ENCODE measurements at places on chromosomes 7 and 10. TPM values are rescaled to one million over a fixed set of nuclear protein-coding genes. Genes with fewer than 3 reads are reported as not detected.

C10orf67 gene
- 0.16 TPM for total RNA-seq

TBRG4 gene
- 48.2 TPM for total RNA-seq

SLC39A12 gene
- not detected for total RNA-seq

ARMC3 gene
- not detected for total RNA-seq

GCK gene
- 21.0 TPM for total RNA-seq

MINDY4 gene
- total RNA-seq, result 5.4 TPM

LHFPL3 gene
- not detected for total RNA-seq

METTL27 gene
- not detected for total RNA-seq

DMBT1 gene
- total RNA-seq, result not detected

RNF32 gene
- 0.79 TPM for total RNA-seq

PIP4K2A gene
- total RNA-seq, result 12.1 TPM

SLC26A3 gene
- not detected for total RNA-seq

CRTAC1 gene
- total RNA-seq, result 5.6 TPM

MEIG1 gene
- not detected for total RNA-seq

PPP1R3C gene
- 58.0 TPM for total RNA-seq

HEPACAM2 gene
- total RNA-seq, result not detected

ACTL6B gene
- not detected for total RNA-seq

NEURL1 gene
- total RNA-seq, result not detected

TM9SF3 gene
- total RNA-seq, result 46.0 TPM

CLEC2L gene
- total RNA-seq, result not detected

RBP4 gene
- total RNA-seq, result 48.2 TPM

HYAL4 gene
- total RNA-seq, result 0.28 TPM

PLXNA4 gene
- 18.0 TPM for total RNA-seq

ATE1 gene
- total RNA-seq, result 62.0 TPM

MKLN1 gene
- 27.4 TPM for total RNA-seq

MYOF gene
- total RNA-seq, result 13.4 TPM

UPK3B gene
- 126 TPM for total RNA-seq

LRIT1 gene
- total RNA-seq, result not detected

NEBL gene
- 550 TPM for total RNA-seq

ITPRID1 gene
- not detected for total RNA-seq

TUBB8 gene
- total RNA-seq, result not detected

PARD3 gene
- 41.6 TPM for total RNA-seq

LRRC18 gene
- total RNA-seq, result not detected

FLNC gene
- 215 TPM for total RNA-seq

GDF2 gene
- total RNA-seq, result not detected

STEAP4 gene
- total RNA-seq, result 44.2 TPM

ENTPD1 gene
- total RNA-seq, result 12.3 TPM

MRPL32 gene
- total RNA-seq, result 36.1 TPM

NUTM2A gene
- total RNA-seq, result 2.3 TPM

SERPINE1 gene
- 28.0 TPM for total RNA-seq

CDH23 gene
- 3.9 TPM for total RNA-seq

MSRB2 gene
- total RNA-seq, result 68.6 TPM

NYAP1 gene
- 1.5 TPM for total RNA-seq

PCLO gene
- total RNA-seq, result 2.9 TPM

PRLHR gene
- total RNA-seq, result not detected

CPVL gene
- 2.7 TPM for total RNA-seq

SCART1 gene
- 0.24 TPM for total RNA-seq

SORCS1 gene
- 4.2 TPM for total RNA-seq

EN2 gene
- not detected for total RNA-seq

GIMAP4 gene
- total RNA-seq, result 23.5 TPM

USP6NL gene
- total RNA-seq, result 9.6 TPM

GBX1 gene
- not detected for total RNA-seq

EPHA1 gene
- total RNA-seq, result not detected

PNLIPRP2 gene
- not detected for total RNA-seq

OPALIN gene
- not detected for total RNA-seq

TMEM270 gene
- total RNA-seq, result not detected

CPN1 gene
- total RNA-seq, result not detected

Data from right atrium auricular region (tissue), 2 donors.